Hypothalamus (tissue), 51 donors: ENCODE measurements at places on chromosomes 3 and 15.

DNA sequence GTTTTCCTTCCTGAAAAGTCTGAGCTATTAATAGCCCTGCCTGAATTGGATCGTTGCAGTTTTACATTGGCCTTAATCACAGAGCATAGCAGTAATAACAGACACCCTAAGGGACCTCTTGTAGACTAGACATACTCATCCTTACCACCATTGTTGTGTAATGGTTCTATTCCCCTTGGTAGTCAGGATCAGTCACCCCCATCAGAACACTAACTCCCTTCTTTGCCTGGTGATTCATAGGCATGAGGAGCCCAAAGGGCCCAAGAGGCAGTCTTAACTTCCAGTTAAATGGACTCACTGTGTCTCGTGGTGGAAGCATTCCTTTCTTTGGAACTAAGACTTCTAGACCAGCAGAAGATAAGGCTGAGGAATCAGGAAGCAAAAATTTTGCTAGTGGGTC, 20.2 kb downstream of the CGGBP1 start:
- no peak for DNase-seq

DNA sequence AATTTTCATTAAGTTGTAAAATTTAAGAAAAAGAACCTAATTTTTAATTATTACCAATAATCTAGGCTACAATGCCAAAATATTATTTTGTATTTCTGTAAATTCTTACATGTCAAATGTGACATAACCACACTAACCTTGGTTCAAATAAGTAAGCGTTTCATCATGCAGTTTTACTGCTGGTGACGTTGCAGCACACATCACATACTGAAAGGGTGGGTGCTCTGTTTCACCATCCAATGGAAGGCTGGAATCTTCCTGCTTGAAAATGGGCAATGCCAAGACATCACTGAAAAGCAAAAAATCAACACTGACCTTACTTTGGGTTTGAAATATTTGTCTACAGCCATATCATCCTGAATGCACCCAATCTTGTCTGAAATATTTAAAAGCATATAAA, 14.8 kb downstream of the UBP1 start:
- DNase-seq: no peak

DNA sequence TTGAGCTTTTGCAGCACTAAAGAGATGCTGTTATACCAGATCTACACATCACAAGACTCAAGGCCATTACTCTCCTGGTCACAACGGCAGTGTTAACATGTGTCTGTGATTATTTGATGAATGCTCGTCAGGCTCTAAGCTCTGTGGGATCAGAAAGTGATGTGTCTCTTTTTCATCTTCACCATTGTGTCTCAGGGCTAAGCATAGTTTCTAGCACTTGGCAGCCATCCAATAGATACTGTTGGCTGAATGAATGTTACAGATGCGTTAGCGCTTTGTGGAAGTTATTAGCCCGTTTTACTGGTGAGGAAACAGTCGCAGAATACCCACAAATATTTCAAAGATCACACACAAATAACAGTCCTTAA, 1.2 kb upstream of the FAM81A start:
- no peak for DNase-seq

DNA sequence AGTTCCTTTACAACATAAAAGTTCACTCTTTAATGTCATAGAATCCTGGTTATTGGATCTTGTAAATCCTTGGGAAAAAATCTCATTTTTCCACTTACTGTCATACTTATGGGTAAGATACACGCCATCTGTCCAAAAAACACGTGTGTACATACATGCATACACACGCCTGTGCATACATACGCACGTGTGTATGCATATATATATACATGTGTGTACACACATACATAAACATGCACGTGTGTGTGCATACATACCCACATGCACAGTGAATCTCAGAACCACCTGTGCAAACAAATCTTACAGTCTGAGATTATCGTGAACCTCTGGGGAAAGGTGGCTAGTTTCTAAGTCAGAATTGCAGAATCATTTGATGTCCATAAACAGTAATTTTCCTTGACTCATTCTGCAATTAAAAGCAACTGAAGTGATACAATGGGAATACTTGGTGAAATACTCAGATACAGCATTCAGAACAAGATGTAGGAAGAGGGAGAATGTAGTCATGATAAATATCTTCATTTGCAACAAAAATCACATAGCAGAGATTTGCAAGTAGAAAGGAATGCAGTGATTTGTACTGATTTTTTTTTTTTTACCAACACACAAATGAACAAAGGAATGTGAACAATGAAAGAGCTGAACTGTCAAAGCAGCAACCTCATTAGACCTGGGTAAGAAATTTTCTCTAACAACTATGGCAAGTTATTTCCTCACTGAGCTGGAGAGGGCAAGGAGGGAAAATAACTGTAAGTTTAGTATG, 160.6 kb upstream of the POU1F1 start:
- no peak for DNase-seq

- no peak for DNase-seq
These were observed 66.6 kb upstream of the UMPS start for GRCh38 chr3:124663690-124664089.

GRCh38 chr15:77696871-77697270, 64.2 kb upstream of the LINGO1 start:
- no peak for DNase-seq

DNA sequence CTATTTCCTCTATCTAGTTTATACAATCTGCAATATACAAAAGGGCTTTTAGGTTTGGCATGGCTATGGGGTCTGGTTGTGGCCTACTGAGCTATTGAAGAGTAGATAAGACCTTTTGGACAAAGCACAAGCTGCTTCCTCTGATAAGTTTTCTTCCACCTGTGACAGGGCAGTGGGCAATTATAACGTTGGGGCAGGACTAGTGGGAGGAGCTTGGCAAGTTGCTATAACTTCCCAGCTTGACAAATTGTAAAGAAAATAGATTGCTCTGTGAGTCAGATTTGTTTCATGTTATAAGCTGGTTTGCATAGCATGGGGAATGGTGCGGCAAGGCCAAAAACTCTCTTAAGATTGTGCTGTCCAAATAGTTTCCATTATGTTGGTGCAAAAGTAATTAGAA, 64.9 kb downstream of the SLC7A14 start:
- DNase-seq: no peak

DNA sequence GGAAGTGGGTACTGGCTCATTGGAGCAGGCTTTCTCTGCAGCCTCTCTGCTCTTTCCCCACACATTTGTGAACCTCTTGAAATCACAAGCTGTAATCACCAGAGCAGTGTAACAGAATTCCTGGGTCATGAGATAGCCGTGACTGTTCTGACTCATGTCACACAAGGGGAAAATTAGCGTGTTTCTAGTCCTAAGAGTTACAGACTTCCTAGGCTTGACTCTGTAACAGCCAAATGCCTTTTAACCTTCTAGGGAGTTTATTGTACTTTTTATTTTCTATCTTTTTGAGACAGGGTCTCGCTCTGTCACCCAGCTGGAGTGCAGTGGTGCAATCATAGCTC, 54.7 kb upstream of the TRAK1 start:
- DNase-seq: no peak

GRCh38 chr15:60325905-60326304, 71.9 kb downstream of the ANXA2 start:
- no peak for DNase-seq

GRCh38 chr3:183410759-183411158, 17.7 kb downstream of the MCF2L2 start:
- no peak for DNase-seq

GRCh38 chr3:172859041-172859440, 108.5 kb downstream of the ECT2 start:
- DNase-seq: no peak

- DNase-seq: peak; percentile 7
These were observed 103.7 kb downstream of the PDZRN3 start for GRCh38 chr3:73520931-73521461.

DNA sequence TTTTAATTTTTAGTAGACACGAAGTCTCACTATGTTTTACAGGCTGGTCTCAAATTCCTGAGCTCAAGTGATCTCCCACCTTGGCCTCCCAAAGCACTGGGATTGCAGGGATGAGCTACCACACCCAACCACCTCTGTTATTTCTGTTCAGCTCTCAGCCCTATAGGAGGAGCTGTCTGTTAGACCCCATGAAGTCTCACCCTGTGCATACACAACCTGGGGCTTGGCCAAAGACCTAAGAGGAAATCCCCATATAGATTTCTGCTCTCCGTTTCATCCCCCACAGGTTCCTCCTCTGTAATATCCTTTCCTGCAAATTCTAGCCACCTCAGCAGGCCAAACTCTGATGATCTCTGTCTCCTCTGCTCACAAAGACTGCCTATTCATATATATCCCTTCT, 56.6 kb upstream of the CTDSPL2 start:
- no peak for DNase-seq

GRCh38 chr15:67175643-67176071, 78.8 kb downstream of the AAGAB start:
- DNase-seq: no peak

GRCh38 chr3:134795746-134796280, 753 bp downstream of the EPHB1 start:
- no peak for DNase-seq

- DNase-seq: no peak
These were observed 20.7 kb upstream of the SLC28A1 start for GRCh38 chr15:84863565-84864443.

DNA sequence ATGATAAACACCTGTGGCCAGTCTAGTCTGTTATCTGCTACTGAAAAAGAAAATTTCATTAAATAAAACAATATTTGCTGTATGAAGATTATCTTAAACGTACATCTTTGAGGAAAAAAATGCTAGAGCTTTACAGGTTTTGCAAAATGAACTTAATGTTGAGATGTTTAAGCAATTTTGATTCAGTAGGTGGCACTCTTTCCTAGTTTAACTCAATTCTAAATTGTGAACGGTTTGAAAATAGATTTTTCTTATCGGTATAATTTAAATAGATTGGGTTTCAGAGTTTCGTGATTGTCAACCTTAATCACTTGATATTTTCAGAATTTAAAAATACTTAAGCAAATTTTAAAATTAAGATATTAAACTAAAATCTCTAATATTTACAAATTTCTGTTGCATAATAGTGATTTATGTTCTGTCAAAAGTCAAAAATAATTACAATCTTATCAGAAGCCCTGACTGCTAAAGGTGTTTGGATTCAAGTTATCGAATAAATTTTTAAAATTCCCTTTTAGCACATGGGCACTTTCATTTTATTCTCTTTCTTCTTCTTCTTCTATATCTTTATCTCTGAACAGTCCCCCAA, 7.0 kb upstream of the RNF111 start:
- no peak for DNase-seq

GRCh38 chr15:52466134-52466701, 62.5 kb downstream of the MYO5A start:
- no peak for DNase-seq

- DNase-seq: no peak
These were observed 74.1 kb upstream of the SYN2 start for GRCh38 chr3:11930084-11930483.

- DNase-seq: no peak
These were observed 482.4 kb upstream of the SGO1 start for GRCh38 chr3:20668411-20668810.

GRCh38 chr3:43870844-43871626, 180.3 kb downstream of the ABHD5 start:
- no peak for DNase-seq

DNA sequence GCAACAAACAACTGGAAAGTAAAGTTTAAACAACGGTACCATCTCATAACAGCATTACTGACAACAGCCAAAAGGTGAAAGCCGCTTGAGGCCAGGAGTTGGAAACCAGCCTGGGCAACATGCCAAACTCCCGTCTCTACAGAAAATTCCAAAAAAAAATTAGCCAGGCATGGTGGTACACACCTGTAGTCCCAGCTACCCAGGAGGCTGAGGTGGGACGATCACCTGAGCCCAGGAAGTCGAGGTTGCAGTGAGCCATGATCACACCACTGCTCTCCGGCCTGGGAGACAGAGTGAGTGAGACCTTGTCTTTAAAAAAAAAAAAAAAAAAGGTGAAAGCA, 4.4 kb downstream of the TNK2 start:
- no peak for DNase-seq

- DNase-seq: no peak
These were observed 30.6 kb upstream of the GPR160 start for GRCh38 chr3:170007031-170007663.

DNA sequence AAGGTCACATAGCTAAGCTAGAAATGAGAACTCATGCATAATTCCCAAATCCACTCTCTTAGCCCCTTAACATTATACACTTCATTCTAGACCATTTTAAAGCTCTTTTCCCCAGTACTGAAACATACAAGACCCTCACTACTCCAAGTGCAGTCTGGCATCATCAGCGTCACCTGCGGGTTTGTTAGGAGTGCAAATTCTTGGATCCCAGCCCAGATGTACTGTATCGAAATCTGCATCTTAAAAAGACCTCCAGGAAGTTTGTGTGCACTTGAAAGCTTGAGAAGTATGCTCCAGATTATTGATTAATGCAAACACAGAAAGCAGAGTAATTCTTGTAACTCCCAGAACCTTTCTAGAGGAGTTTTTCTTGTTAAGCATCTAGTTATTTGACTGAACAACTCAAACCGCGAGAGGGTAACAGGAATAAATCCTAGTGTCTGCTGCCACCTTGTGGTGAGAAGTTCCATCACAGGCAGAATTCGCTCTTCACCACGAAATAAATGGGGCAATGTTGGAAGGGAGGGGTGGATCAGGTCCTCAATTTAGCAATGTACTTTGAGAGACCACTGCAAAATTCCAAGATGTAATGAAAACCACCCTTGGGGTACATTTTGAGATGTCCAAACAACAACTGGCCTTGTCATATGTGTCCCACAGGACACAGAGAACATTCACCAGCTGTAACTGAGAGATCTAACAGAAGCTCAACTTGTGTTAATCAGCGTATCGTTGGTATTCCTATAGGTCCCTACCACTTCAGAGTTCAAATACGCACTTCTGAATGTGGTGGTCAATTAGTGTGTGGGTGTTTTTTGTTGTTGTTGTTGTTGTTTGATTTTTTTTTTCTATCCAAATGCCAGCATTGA, 583 bp upstream of the C3orf49 start:
- DNase-seq: peak; percentile 23

DNA sequence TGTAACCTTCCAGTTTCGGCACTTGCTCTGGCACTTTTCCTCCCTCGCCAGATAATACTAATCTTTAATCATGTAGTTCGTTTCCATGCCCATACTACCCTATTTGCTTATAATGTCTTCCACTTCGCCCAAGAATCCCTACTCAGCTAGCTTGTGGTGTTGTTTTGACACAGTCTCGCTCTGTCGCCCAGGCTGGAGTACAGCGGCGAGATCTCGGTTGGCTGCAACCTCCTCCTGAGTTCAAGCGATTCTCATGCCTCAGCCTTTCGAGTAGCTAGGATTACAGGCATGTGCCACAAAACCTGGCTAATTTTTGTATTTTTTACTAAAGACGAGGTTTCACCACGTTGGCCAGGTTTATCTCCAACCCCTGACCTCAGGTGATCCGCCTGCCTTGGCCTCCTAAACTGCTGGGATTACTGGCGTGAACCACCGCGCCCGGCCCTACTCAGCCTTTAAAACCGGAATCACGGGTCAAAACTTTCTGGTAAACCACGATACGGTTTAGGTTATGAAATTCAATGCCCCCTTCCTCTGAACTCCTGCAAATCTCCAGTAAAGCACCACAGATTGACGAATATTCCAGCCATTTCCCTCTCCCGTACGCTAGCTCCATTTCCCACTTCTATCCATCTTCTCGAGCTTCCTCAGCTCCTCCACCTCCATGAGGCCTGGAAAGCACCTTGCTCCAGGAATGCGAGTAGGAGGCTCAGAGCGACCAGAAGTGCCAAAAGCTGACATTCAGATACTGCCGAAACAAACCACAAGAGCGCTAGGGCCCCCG, 878 bp upstream of the RAD51 start:
- DNase-seq: no peak
